Activated B cell treated with CpG ODN at 0.5 μM for 24 hours (primary cell): ENCODE measurements at places on chromosomes 2 and 18. TPM values are rescaled to one million over a fixed set of nuclear protein-coding genes. Genes with fewer than 3 reads are reported as not detected.

Gene DCC
- total RNA-seq, result not detected in 2 replicates

Gene RNF152
- 0.02 TPM in 1 of 2 replicates, not detected in the other for total RNA-seq

Gene PROM2
- total RNA-seq, result 0.12 and 0.93 TPM in 2 replicates

Gene CPO
- not detected in 2 replicates for total RNA-seq

Gene ECEL1
- total RNA-seq, result not detected in 2 replicates

Gene HOXD13
- not detected in 2 replicates for total RNA-seq

Gene FAM228A
- total RNA-seq, result not detected in 2 replicates

Gene REG1A
- not detected in 2 replicates for total RNA-seq

Gene NR4A2
- 6.7 and 7.5 TPM in 2 replicates for total RNA-seq

Gene ASPRV1
- 0.47 and 0.56 TPM in 2 replicates for total RNA-seq

Gene RNU2-63P
- 9.7 and 19.5 TPM in 2 replicates for total RNA-seq

Gene UCN
- total RNA-seq, result 1.0 and 1.2 TPM in 2 replicates

Gene GREB1
- total RNA-seq, result 0.42 and 0.69 TPM in 2 replicates

Gene CNDP1
- 0.15 and 0.33 TPM in 2 replicates for total RNA-seq

Gene UGGT1
- total RNA-seq, result 43.7 and 46.8 TPM in 2 replicates

Gene RAD51AP2
- not detected in 2 replicates for total RNA-seq
